Activated T-cell treated with anti-CD3 and anti-CD28 coated beads, Interleukin-2, amount 50 U/mL, for 1 hour (primary cell): ENCODE measurements at places on chromosomes 3 and 15.

DNA sequence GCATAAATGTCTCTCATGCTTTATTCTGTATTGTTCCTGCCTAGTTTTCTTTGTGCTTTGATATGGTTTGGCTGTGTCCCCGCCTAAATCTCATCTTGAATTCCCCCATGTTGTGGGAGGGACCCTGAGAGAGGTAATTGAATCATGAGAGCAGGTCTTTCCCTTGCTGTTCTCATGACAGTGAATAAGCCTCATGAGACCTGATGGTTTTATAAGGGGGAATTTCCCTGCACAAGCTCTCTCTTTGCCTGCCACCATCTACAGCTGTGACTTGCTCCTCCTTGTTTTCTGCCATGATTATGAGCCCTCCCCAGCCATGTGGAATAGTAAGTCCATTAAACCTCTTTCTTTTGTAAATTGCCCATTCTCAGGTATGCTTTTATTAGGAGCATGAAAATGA, 1596.6 kb downstream of the SI start:
- DNase-seq = no peak

DNA sequence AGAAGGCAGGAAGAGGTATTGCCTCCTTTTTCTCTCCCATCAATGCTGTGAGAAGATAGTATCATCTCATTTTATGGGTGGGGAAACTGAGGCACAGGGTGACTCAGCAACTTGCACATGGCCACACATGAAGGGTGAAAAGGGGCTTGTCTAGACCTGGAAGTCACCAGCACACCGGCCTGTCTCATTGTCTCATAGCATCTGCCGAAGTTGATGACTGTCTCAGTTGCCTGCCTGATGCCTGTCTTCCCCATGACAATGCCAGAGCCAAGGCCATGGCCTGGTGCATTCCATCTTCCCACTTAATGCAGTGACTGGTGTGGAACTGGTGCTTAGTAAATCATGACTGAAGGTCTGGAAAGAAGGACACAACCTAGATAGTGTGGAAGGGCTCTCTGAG, 27.9 kb upstream of the PRR23E start:
- no peak for DNase-seq

DNA sequence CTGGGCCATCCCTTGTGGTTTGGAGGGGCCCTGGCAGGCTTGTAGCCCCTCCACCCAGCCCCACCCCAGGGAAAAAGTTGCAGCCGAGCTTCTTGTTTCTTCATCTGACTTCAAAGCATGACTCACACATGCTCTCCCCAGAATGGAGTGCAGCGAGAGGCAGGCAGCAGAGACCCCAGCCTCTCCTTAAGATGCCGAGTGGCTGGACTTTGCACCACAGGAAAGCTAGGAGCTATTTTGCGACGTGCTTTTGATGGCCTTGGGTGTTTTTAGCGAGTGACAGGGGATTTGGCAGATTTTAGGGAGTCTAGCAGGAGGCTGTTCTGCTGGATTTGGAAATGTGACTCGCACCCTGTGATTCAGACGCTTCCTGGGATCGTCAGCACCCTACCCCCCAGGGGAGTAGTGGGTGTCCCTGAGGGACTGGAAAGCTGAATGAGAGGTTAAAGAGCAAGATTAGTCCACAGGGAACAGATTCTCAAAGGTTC, 14.2 kb downstream of the BAHD1 start:
- DNase-seq = no peak

- DNase-seq = no peak
Observed at GRCh38 chr15:94576889-94577533, 345.6 kb downstream of the MCTP2 start.

- DNase-seq = no peak
Observed at GRCh38 chr3:130548356-130548755, 31.4 kb downstream of the COL6A6 start.

GRCh38 chr3:111152496-111152895, 80.9 kb downstream of the NECTIN3 start:
- DNase-seq = no peak

- DNase-seq = no peak
Observed at GRCh38 chr3:62233065-62233464, 140.3 kb downstream of the FEZF2 start.

GRCh38 chr3:157393113-157393512, 43.5 kb upstream of the PTX3 start:
- DNase-seq = no peak

- no peak for DNase-seq
Observed at GRCh38 chr3:187039100-187039722, 100.1 kb downstream of the RPL39L start.

- no peak for DNase-seq
Observed at GRCh38 chr15:60618206-60618605, 139.3 kb upstream of the ICE2 start.

- no peak for DNase-seq
Observed at GRCh38 chr3:123660900-123661299, 76.0 kb upstream of the HACD2 start.

DNA sequence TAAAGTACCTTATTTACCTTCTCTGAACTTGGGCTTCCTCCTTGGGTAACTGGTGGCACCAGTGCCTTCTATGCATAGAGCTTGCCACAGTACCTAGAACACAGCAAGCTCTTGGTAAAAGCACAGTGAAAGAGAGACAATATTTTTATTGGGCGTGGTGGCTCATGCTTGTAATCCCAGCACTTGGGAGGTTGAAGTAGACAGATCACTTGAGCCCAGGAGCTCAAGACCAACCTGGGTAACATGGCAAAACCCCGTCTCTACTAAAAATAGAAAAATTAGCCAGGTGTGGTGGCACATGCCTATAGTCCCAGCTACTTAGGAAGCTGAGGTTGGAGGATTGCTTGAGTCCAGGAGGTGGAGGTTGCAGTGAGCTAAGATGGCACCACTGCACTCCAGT, 285.1 kb downstream of the PTPRG start:
- DNase-seq = no peak

DNA sequence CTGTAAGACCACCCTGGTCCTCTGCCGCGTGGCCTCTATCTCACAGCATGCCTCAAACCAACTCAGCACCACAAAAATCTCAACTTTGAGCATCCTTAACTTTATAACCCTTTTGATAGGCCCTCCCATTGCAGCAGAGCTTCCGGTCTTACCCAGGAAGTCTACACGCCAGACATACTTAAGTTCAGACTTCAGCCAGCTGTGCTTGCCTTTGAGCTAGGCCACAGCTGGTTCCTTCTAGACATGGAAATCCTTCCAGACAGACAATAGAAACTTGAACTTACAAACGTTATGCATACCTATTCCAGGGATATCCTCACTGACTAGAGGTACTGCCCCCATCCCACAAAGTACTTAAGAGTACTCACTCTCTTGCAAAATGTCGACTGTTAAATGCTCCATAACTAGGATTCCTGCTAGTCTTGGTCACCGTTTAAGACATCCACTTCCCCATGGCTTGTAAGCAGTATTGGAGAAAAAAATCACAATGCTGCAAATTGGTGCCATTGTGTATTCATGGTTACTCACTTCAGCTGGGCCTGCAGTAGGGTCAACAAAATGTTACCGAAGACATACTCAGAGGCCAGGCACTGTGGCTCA, 183.5 kb downstream of the TBL1XR1 start:
- no peak for DNase-seq

- no peak for DNase-seq
Observed at GRCh38 chr15:67824197-67824968, 926 bp upstream of the SKOR1 start.

GRCh38 chr3:187648177-187648576, 22.0 kb downstream of the SST start:
- DNase-seq = no peak

GRCh38 chr15:58232281-58233065, 94.3 kb downstream of the AQP9 start:
- no peak for DNase-seq

GRCh38 chr3:81279481-81280379, 481.7 kb downstream of the GBE1 start:
- DNase-seq = no peak

GRCh38 chr15:36589971-36590370, 10.5 kb downstream of the CDIN1 start:
- DNase-seq = no peak

GRCh38 chr3:8887435-8888300, 75.6 kb downstream of the RAD18 start:
- DNase-seq = no peak

GRCh38 chr3:177992993-177993970, 543.0 kb upstream of the KCNMB2 start:
- no peak for DNase-seq

DNA sequence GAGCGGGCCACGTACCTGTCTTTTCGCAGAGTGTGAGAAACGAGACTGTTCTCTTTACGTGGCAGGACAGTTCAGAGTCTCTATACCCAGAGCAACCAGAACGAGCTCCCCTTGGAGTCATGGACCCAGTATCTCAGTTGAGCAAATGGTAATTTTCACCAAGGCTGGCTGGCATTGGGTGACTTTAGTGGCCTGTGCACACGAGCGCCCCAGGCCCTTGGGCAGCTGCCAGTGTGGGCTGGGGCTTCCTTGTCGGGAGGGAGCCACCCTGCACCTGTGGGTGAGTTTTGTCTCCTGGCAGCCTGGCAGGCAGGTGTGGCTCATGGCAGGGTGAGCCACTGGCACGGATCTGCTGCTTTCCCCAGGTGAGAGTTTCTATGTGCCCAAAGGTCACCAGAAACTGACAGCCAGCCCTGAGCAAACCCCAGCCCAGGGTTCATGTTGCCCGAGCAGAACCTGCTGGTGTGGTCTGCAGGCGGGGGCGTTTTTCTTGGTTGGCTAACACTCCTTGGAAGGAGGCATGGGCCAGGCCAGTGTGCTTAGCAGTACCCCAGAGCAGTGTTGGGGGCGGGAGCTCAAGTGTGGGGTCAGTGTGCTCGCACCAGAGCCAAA, 135.0 kb downstream of the TJP1 start:
- no peak for DNase-seq

DNA sequence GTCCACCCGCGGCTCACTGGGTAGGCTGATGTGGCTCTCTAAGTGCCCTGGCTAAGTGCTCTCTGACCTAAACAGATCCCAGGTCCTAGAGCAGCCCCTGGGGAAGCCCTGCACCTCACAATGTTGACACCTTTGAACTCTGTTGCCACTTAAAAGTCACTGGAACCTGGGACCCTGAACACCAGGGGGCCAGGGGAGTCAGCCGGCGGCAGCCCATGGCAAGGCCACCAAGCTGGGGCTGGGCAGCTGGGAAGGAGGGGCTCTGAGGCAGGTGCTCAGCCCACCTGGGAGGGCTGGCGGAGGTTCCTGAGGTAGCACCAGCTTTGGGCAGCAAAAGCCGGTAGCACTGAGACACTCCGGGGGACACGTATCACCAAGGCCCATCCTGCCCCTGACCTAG, 129.0 kb downstream of the CHSY1 start:
- DNase-seq = no peak

GRCh38 chr3:13087320-13087990, 14.2 kb upstream of the IQSEC1 start:
- DNase-seq = no peak

GRCh38 chr3:108322352-108322751, 26.0 kb downstream of the HHLA2 start:
- DNase-seq = no peak

- no peak for DNase-seq
Observed at GRCh38 chr15:39631357-39631756, 50.5 kb downstream of the THBS1 start.

GRCh38 chr3:111130827-111131226, 59.2 kb downstream of the NECTIN3 start:
- DNase-seq = no peak

DNA sequence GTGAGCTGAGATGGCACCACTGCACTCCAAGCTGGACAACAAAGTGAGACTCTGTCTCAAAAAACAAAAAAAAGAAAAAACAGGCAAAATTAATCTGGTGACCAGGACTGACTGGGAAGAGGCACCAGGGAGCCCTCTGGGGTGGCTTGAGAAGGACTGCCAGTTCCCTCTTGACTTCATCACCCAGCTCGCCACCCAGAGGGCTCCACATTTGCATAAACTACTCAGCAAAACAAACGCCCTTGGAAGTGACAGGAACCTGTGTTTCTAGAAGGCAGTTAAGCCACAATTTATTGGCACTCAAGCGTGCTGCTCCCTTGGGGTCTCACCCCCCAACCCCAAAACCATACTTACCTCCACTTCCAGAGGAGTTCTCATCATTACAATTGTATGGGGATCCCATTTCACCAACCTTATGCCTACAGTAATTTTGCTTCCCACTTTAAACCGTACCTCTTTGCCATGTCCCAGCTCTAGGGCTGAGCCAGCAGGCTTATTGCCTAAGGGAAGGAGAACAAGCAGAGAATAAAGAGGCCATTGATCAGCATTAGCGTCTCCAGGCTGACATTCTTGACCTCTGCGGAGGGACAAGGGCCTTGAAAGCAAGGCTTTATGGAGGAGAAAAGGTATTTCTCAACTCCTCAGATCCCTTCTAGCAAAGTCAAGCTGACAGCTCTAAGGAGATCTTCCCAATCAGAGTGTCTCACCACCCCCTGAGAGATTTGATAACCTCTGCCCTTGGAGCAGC, 357.4 kb downstream of the SHQ1 start:
- no peak for DNase-seq

- no peak for DNase-seq
Observed at GRCh38 chr3:152109038-152109437, 159.7 kb upstream of the MBNL1 start.

- DNase-seq = no peak
Observed at GRCh38 chr3:71926262-71926600, 141.3 kb upstream of the PROK2 start.

DNA sequence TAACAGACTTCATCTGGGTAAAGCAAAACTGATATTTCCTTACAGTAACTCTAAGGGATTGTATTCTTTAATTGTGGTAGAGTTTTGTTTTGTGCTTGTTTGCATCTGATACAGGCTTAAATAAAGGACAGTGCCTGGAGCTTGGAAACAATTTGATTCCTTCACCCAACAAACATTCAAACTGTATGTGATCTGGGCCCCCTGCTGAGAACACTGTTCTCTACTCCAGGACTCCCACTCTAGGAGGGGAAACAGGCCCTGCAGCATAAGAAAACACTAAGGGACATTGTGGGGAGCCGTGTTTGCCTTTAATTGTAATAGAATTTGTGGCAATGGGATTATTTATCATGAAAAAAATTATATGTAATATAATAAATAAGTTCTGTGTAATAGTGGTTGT, 56.9 kb downstream of the CTDSPL start:
- no peak for DNase-seq

- no peak for DNase-seq
Observed at GRCh38 chr3:55571913-55572312, 84.8 kb upstream of the WNT5A start.

DNA sequence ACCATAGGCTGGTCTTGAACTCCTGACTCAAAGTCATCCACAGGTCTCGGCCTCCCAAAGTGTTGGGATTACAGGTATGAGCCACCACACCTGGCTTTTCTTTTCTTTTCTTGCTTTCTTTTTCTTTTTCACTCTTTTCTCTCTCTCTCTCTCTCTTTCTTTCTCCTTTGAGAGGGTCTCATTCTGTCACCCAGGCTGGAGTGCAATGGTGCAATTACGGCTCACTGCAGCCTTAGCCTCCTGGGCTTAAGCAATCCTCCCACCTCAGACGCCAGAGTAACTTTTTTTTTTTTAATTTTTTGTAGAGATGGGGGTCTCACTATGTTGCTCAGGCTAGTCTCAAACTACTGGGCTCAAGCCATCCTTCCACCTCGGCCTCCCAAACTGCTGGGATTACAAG, 133.1 kb upstream of the UBE2E1 start:
- DNase-seq = no peak

- DNase-seq = no peak
Observed at GRCh38 chr3:29065211-29065785, 215.6 kb upstream of the RBMS3 start.

GRCh38 chr15:73239564-73240215, 129.1 kb downstream of the HCN4 start:
- DNase-seq = no peak
